Pulmonary artery endothelial cell (primary cell): ENCODE measurements at places on chromosomes 2 and 18. TPM values are rescaled to one million over a fixed set of nuclear protein-coding genes. Genes with fewer than 3 reads are reported as not detected.

CGREF1 gene
- total RNA-seq: 1.7 and 4.6 TPM in 2 replicates

ANKRD62 gene
- not detected in 2 replicates for total RNA-seq

ERFE gene
- 0.46 and 0.53 TPM in 2 replicates for total RNA-seq

AQP4 gene
- not detected in 2 replicates for total RNA-seq

CTLA4 gene
- total RNA-seq: not detected in 2 replicates

ZSWIM2 gene
- not detected in 2 replicates for total RNA-seq

KIF1A gene
- 0.07 TPM in 1 of 2 replicates, not detected in the other for total RNA-seq

B3GNT7 gene
- total RNA-seq: 0.26 and 0.49 TPM in 2 replicates

CYTIP gene
- total RNA-seq: 0.07 TPM in 1 of 2 replicates, not detected in the other

TBR1 gene
- 0.04 and 0.07 TPM in 2 replicates for total RNA-seq

CTNNA2 gene
- total RNA-seq: not detected in 2 replicates

NFE2L2 gene
- total RNA-seq: 29.7 and 50.7 TPM in 2 replicates

GATA6 gene
- total RNA-seq: 10.5 and 11.9 TPM in 2 replicates

GRCh38 chr2:211347328-211347727 is 790.9 kb downstream of the CPS1 start:
- DNase-seq: no peak

DNA sequence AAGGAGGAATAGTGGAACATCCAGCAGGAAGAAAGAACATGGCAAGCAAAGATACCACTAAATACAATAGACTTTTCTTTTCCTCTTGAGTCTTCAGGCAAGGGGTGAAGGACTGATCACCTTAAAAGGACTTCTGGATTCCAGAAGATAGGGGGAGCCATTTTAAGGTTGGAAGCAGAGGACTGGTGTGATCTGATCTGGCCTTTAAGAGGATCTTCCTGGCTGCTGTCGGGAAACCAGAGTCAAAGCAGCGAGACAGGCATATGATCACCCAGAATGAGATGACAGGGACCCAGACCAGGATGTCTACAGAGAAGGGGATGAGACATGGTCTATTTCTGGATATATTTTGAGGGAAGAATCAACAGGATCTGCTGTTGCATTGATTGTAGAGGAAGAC is 558.0 kb downstream of the STK39 start:
- DNase-seq: no peak

DNA sequence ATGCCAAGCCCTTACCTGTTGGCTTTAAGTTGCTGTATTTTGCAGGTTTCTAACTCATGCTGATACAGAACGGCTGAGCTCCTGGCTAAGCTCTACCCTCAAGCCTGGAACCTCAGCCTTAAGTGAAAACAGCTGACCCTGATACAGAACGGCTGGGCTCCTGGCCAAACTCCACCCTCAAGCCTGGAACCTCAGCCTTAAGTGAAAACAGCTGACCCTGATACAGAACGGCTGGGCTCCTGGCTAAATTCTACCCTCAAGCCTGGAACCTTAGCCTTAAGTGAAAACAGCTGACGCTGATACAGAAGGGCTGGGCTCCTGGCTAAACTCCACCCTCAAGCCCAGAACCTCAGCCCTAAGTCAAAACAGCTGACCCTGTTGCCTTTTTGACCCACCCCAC is 17.6 kb upstream of the DNER start:
- no peak for DNase-seq

GRCh38 chr2:176854878-176855277 is 357.7 kb upstream of the HNRNPA3 start:
- no peak for DNase-seq

- DNase-seq: no peak
Observed at GRCh38 chr2:216090369-216090786, 8.7 kb downstream of the TMEM169 start.

DNA sequence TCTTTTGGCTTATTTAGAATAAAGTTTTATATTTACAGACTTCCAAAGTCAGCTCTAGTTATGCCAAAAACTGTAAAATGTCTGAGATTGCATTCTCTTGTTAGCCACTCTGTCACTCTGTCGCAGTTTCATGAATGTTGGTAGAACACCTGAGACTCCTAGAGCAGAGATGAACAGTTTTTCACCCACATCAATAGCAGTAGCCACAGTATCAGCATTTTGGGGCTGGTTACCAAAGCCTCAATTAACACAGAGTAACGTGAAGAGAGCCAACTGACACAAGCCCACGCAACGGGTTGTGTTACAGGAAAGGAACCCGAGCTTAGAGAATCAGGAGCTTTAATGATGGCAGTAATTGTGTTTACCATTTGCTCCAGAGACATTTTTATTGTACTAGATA is 443.0 kb upstream of the SLC39A10 start:
- no peak for DNase-seq

DNA sequence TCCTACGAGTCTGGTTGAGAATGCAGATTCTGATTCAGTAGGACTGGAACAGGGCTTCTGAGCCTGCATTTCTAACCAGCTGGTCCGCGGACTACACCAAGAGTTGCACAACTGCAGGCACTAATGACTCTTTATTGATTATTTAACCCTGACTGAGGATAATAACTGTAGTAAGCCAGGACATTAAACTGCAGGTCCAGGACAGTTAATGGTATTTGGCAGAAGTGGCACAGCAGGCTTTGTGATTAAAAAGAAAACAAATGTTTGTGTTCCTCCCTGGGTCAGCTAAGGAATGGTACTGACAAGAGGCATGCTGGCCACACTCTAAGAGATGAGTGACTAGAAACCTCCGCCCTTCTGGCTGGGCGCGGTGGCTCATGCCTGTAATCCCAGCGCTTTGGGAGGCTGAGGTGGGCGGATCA is 59.4 kb downstream of the ALPK2 start:
- DNase-seq: no peak

DNA sequence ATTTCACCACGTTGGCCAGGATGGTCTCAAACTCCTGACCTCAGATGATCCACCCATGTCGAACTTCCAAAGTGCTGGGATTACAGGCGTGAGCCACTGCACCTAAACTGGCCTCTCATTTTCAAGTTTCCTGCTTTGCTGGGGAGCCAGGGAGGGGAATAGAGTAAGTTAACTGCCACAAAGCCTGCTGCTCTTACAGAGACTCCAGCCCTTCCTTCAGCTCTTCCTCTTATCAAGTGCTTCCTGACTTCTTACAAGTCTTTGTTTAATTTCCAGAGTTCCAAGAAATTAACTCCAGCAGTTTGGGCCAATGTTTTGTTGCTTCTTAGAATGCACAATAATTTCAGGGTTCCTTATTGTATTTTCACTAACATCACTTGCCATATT is 24.3 kb upstream of the UBE2F start:
- no peak for DNase-seq

DNA sequence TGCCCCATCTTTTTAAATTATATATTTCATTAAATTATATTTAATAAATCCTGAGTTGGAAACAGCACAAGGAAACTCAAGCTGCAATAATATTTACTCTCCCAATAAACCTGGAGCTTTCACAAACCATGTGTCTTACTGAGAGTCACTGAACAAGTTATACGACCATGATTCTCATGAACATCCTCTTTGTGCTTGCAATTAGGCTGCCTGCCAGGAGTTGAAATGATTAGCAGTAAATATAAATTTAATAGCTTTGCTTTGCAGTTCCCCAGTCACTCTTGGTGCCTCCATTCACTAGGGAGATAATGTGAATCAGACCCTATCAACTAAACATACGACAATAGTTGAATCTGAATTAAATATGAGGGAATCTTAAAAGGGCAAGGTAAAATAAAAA is 905.1 kb downstream of the NRXN1 start:
- DNase-seq: no peak

- DNase-seq: no peak
Observed at GRCh38 chr2:86592547-86593230, 29.4 kb upstream of the CHMP3 start.

DNA sequence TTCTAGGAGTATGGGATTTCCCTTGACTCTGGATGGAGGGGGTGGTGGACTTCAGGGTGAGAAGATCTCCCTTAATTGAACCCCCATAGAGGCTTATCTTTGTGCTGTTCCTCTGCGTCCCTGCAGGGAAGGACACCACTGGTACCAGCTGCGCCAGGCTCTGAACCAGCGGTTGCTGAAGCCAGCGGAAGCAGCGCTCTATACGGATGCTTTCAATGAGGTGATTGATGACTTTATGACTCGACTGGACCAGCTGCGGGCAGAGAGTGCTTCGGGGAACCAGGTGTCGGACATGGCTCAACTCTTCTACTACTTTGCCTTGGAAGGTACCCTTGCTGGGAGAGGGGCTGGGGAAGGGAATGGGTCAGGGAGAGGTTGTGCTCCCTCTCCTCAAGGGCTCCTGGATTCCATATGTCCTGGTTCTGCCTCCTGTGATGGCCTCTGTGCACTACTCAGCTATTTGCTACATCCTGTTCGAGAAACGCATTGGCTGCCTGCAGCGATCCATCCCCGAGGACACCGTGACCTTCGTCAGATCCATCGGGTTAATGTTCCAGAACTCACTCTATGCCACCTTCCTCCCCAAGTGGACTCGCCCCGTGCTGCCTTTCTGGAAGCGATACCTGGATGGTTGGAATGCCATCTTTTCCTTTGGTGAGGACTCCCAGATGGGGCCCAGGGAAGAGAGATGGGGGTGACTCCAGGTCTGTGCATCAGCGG is 19.3 kb downstream of the PRKAG3 start:
- DNase-seq: no peak

GRCh38 chr2:143608063-143608423 is 478.8 kb downstream of the ARHGAP15 start:
- no peak for DNase-seq

GRCh38 chr2:149346272-149346671 is 15.9 kb downstream of the LYPD6 start:
- DNase-seq: no peak

DNA sequence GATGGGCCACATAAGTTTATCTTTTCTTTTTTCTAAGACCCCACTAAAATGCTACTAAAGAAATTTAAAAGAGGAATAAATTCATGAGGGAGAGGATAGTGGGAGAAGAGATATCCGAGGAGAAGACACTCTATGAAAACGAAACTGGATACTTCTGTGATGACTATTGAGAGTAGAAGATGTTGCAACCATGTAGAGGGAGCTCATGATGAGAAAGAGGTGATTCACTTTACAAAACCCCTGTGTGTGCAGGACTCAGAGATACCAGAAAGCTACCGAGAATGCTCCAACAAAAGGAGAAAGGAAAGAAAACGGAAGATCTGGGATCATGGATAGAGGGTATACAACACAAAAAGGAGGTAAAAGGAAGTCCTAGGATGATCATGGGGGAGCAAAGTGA is 34.9 kb downstream of the SLC38A11 start:
- DNase-seq: no peak

DNA sequence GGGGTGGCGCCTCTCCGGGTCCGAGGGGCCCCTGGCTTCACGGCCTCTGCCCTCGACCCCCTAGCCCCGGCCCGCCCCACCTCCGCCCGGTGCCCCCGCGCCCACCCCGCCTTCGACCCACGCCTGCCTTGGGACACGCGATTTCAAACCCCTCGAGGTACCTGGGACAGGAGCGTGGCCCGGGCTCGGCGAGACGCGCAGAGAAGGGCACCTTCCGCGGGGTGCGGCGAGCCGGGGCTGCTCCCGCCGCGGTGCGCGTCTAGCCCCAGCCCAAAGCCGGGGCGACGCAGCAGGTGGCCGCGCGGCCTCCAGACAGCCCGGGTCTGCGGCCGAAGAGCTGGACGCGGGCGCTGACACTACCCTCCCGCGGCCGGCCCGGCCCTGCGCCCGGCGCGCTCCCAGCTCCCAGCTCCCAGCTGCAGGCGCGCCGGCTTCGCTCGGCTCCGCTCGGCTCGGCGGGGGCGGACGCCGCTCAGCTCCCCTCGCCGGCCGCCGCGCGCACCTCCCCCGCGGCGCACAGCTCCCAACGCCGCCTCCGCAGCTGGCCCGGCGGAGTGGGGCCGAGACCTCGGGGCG is at the start of gene CRACDL:
TSS of gene CRACDL (minus strand) at position 449 of the 576 bp plus-strand sequence. CDS start 89,425 bp downstream, outside the sequence.
- DNase-seq: no peak

DNA sequence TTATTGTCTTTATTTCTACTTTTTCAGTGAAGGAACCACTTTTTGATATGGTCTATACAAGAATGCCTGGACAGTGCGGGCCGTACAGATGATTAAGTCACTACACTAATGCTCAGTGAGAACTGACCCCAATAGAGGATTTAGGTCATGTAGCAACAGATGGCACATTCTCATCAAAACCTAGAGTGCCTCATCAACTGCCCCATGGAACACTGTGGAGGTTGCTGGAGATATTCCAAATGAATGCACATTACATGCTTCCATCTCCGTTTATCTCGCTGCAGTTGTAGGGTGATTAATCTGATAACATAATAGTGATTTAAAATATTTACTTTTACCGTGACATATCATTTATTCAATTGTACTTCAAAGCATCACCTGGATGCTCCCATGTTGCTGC is 41.8 kb upstream of the COPS8 start:
- DNase-seq: no peak

- DNase-seq: no peak
Observed at GRCh38 chr2:101478181-101479001, 3.5 kb upstream of the RFX8 start.

DNA sequence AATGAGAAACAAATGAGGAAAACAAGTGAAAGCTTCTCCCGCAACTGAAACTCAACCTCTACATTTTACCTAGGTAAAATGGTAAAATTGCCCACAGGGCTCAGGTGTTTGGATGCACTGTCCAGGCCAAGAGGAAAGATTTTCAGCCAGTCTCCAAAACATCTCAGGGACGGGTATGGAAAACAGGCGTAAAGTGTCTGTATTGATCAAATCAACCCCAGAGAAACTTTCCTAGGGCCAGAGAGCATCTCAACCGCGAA is 361 bp upstream of the HAT1 start:
- DNase-seq: no peak

DNA sequence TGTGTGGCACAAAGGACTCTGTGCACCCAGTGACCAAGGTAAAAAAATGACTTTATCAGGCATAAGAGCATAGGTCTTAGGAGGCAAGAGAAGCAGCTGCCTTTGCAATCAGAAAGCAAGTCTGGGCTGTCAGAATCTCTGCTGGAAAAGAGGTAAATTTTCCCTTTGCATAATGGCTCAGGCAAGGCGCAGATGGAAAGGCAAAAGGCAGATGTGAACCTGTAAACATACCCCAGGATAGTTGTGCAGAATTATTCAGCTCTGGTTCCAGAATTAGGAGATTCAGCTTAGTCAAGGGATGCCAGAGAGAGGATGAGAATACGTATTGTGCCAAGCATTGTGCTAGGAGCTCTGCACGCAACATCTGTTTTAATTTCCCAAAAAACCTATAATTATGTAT is 258.7 kb downstream of the CLIP4 start:
- DNase-seq: no peak

DNA sequence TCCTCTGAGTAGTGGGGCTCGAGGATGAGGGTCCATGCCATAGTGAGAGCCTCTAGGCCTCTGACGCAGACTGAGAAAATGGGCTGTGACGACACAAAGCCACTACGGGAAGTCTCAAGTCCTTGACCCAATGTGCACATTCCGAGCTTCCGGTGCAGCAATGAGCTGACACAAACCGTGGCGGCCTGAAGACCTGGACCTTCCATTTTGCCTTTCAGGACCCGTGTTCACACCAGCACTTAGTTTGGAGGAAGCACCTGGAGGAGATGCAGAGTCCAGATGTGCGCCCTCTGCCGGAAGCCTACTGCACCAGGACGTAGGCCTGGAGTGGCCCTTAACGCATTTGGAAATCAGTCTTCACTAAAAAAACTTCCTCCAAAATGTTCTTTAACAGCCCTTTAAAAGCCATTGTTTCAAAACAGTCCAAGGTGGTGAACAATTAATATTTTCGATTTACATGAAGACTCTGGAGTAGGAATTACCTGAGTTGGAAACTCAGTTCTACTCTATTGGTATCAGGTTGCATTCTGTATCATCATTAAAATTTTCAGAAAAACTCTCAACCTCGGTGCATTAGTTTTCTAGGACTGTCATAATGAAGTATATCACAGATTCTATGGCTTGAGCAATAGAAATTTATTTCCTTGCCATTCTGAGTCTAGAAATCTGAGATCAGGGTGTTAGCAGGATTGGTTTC is 33.9 kb downstream of the BMP10 start:
- no peak for DNase-seq
